Motor neuron (in vitro differentiated cells): ENCODE measurements at places on chromosomes 4 and X. TPM values are rescaled to one million over a fixed set of nuclear protein-coding genes. Genes with fewer than 3 reads are reported as not detected.

- no peak for ATAC-seq
Observed at GRCh38 chr4:165765053-165765452, 108.0 kb upstream of the TLL1 start.

- no peak for ATAC-seq
Observed at GRCh38 chr4:110134269-110134869, 64.0 kb downstream of the ELOVL6 start.

DNA sequence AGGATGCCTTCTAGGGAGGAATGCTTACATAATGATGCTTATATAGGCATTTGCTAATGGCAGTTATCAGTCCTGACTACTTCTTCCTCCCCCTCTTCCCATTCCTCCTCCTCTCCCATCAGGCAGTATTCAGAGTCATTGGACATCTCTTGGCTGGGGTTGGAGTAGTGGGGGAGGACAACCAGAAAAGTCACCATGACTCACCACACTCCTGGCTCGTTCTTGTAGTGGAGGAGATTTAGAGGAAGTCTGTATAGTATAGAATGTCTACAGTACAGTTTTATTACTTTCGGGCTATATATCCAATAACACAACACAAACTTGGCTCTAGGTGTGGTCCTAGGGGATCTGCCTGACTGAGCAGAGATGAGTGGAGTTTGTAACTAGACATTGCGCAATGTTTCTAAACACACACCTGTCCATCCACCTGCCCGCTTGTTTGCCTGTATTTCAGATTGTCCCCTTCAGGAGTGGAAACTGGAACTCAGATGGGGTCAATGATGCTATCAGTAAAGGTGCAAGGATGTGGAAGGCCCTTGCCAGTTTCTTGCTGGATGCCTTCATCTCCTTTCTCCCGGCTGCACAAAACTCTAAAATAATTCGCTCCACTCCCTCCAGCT, 27.9 kb upstream of the KIAA1210 start:
- ATAC-seq: no peak

DNA sequence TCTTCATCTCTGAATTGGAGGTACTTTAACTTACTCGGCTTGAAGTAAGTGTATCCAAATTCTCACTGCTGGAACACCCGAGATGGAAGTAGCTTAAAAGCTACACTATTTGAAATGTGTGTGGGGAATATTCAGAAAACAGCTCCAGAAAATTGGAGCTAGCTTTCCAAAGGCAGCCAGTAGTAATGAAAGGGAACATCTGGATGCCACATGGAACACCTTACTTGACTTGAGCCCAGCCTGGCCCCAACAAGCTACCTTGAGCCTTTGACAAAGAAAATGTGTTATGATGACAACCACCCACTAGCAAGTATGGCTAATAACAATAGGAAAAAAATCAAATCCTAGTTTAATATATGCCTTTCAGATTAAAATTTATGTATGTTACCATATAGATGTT, 161.5 kb downstream of the PRDM5 start:
- ATAC-seq: no peak

Gene FSTL5
- total RNA-seq: 2.5 and 2.9 TPM in 2 replicates

Gene BGN
- 6.6 and 9.2 TPM in 2 replicates for total RNA-seq

Gene PHOX2B
- 0.09 and 0.13 TPM in 2 replicates for total RNA-seq
